ENCODE measurements at places on chromosomes 6 and 20. TPM values are rescaled to one million over a fixed set of nuclear protein-coding genes. Genes with fewer than 3 reads are reported as not detected.
A peak's percentile ranks its signal among the peaks of the same experiment; 100 is the strongest.

The ALDH8A1 gene
- total RNA-seq, result 1.4 TPM

GRCh38 chr20:362271-363254, 15.7 kb downstream of the NRSN2 start:
- H3K27ac ChIP-seq, result no peak overlapping the region
- H3K4me3 ChIP-seq, result no peak overlapping the region
- H3K4me1 ChIP-seq, result peaks cover 19% of the 10 kb centered on the region
- no peaks in the 10 kb centered on the region for H3K36me3 ChIP-seq
- H3K27me3 ChIP-seq, result no peaks in the 10 kb centered on the region

The PAK1IP1 gene
- total RNA-seq, result 4.1 TPM

- H3K4me1 ChIP-seq, result peaks cover 9% of the 10 kb centered on the region
- no peak overlapping the region for H3K4me3 ChIP-seq
- no peaks in the 10 kb centered on the region for H3K27me3 ChIP-seq
Measured at GRCh38 chr6:156889469-156889868, 112.3 kb downstream of the ARID1B start.

The EEF1A2 gene
- total RNA-seq, result 0.92 TPM

The DZANK1 gene
- total RNA-seq, result 1.9 TPM

DNA sequence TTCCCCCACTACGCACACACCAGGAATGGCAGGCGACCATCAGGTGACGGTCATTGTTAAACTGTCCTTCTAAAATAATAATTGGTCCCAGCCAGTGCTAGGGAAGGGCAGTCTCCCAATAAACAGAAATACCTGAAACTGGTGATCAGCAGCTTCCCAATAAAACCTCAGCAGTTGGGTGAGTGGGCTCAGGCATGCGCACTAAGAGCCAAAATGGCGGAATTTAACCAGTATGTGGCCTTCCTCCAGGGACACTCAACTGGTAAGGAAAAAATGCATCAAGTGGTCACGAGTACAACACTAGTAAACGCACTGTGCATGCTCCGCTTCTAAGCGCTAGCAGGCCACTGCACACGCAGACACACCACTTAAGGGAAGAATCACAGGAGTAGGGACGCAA, 34.8 kb downstream of the F13A1 start:
- no peak for DNase-seq
- no peak overlapping the region for H3K27ac ChIP-seq
- no peak overlapping the region for H3K4me3 ChIP-seq
- H3K4me1 ChIP-seq, result no peaks in the 10 kb centered on the region
- H3K27me3 ChIP-seq, result no peaks in the 10 kb centered on the region

DNA sequence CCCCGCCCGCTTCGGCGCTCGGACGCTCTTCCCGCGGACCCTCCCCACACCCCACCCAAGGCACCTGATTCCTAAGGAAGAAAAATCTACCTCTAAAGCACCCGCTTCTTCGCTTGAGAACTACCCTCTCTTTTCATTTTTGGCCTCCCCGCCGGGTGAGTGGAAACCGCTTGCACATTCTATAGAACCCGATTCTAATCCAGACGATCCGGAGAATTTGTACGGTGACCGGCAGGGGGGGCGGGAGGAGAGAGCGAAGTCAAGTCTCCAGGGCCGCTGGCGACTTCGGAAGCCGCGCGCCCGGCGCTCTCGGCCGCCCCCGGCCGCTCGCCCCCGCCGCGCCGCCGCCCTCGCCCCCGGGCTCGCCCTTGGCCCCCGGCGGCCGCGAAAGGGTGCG, at the start of gene RBM24:
RBM24 (plus strand) TSS at position 262 of the 397 bp plus-strand sequence. CDS start 221 bp downstream, outside the sequence.
- H3K27me3 ChIP-seq, result peaks cover 54% of the 10 kb centered on the region
- no peak for DNase-seq
- no peak within 1 kb of the TSS for H3K27ac ChIP-seq
- H3K4me1 ChIP-seq, result peaks cover 13% of the 10 kb centered on the region
- H3K36me3 ChIP-seq, result no peaks in the 10 kb centered on the region
- H3K4me3 ChIP-seq, result peak within 1 kb of the TSS; percentile 44

DNA sequence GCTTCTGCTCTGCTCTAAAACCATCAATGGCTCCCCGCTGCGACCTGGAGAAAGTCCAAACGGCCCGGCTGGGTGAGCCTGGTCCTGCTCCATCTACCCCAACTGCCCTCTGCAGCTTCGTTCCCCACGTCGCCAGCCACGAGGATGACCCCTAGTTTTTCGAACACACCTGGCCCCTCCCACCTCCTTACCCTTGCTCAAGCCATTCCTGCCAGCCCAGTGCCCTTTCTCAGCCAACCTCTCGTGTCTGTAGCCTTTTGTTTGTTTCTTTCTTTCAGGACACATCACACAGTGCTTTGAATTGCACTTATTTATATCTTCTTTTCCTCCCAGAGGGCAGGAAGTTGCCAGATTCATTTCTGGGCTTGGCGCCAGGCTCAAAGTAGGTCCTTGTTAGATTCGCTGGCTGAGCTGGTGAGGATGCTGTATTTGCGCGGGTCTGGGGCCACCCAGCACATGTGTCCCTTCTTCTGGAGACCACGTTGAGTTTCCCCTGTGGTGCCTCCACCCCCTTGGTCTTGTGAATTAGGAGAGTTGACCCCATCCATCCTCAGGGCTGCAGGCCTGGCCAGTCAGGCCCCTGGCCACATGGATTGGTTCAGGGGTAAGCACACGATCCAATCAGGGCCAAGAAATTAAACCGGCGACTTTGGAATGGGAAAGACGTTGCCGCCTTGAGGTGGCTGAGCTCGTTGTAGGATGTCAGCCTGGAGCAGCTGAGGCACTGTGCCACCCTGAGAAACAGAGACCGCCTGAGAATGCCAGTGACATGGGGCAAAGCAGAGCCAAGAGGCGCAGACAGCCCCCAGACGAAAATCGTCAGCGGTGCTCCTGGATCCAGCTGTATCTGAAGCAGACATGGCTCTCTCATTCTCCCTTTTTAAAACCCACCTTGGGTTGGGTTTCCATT, 156.0 kb downstream of the CEBPB start:
- H3K4me3 ChIP-seq, result no peak overlapping the region
- H3K27me3 ChIP-seq, result no peaks in the 10 kb centered on the region
- peaks cover 20% of the 10 kb centered on the region for H3K4me1 ChIP-seq
- H3K27ac ChIP-seq, result no peak overlapping the region
- H3K36me3 ChIP-seq, result no peaks in the 10 kb centered on the region
- no peak for DNase-seq

GRCh38 chr20:49272654-49273053, 5.2 kb downstream of the ZNFX1 start:
- H3K27me3 ChIP-seq, result no peaks in the 10 kb centered on the region
- peaks cover 71% of the 10 kb centered on the region for H3K4me1 ChIP-seq
- H3K4me3 ChIP-seq, result no peak overlapping the region
- peaks cover 71% of the 10 kb centered on the region for H3K36me3 ChIP-seq
- no peak for DNase-seq
- H3K27ac ChIP-seq, result no peak overlapping the region

- H3K27me3 ChIP-seq, result no peaks in the 10 kb centered on the region
- no peak overlapping the region for H3K27ac ChIP-seq
- H3K4me1 ChIP-seq, result no peaks in the 10 kb centered on the region
- DNase-seq, result no peak
- no peak overlapping the region for H3K4me3 ChIP-seq
Measured at GRCh38 chr6:65452333-65452732, 254.7 kb downstream of the EYS start.

GRCh38 chr6:108627692-108628550, 67.2 kb downstream of the FOXO3 start:
- peaks cover 31% of the 10 kb centered on the region for H3K4me1 ChIP-seq
- no peaks in the 10 kb centered on the region for H3K27me3 ChIP-seq
- DNase-seq, result no peak
- no peak overlapping the region for H3K4me3 ChIP-seq
- no peak overlapping the region for H3K27ac ChIP-seq

DNA sequence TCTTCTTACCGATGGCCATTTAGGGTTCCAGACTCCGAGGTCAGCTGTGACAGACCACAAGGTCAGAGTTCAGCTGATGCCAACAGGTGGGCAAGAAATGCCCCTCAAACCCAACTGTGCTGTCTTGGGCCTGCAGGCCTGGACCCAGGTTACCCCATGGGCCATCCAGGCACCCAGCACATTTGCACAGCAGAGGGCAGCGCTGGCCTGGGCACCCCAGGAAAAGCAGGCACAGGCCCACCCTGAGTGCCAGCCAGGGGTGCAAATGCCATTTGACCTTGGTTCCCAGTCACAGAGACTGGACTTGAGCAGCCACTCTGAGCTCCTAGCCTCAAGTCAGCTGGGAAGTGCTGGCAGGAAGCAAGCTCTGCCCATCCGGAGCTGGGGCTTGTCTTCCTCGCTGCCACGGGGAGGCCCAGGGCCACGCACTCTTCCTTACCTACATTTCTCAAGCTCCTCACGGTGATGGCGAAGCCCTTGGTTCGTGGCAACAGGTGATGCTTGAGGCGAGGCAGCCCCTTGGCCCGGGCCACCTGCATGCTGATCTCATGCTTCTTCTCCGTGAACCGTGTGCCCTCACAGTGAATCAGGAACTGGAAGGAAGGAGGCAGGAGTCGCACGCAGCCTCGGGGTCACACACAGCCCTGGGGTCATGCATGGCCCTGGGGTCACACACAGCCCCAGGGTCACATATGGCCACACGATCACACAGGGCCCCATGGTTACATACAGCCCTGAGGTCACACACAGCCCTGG, 120.8 kb downstream of the AGPAT4 start:
- DNase-seq, result no peak
- H3K36me3 ChIP-seq, result peaks cover 6% of the 10 kb centered on the region
- H3K27ac ChIP-seq, result no peak overlapping the region
- H3K27me3 ChIP-seq, result no peaks in the 10 kb centered on the region
- no peak overlapping the region for H3K4me3 ChIP-seq

- no peaks in the 10 kb centered on the region for H3K27me3 ChIP-seq
- no peak for DNase-seq
- H3K4me3 ChIP-seq, result no peak overlapping the region
- no peaks in the 10 kb centered on the region for H3K4me1 ChIP-seq
- no peak overlapping the region for H3K27ac ChIP-seq
Measured at GRCh38 chr6:50289366-50289765, 239.6 kb upstream of the DEFB112 start.

DNA sequence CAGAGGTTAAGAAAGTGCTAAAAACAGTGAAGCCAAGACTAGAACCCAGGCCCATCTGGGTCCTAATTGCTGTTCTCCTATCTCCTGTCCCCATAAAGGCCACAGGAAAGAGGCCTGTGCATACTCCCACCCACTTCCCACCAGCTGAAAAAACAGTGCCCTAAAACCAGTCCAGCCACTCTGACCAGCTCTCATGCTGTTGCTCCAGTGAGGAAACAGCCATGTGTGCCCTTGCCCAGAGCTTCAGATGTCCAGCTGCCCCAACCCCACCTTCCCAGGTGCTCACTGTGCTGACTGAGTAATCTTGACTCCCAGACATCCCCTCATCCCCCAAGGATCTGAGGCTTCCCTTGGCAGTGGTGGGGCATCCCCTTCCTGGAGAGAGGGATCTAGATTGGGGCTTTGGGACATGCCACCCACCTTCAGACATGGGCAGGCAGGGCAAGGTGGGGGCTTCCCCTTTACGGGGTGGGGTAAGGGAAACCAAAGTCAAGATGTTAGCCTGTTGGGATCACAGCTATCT, 28.7 kb downstream of the KCNK5 start:
- no peak overlapping the region for H3K4me3 ChIP-seq
- no peak for DNase-seq
- no peaks in the 10 kb centered on the region for H3K27me3 ChIP-seq
- no peaks in the 10 kb centered on the region for H3K4me1 ChIP-seq
- no peak overlapping the region for H3K27ac ChIP-seq

The PRR18 gene
- not detected for total RNA-seq

The WFDC2 gene
- total RNA-seq, result not detected

- H3K4me1 ChIP-seq, result peaks cover 6% of the 10 kb centered on the region
- no peak overlapping the region for H3K27ac ChIP-seq
- no peaks in the 10 kb centered on the region for H3K27me3 ChIP-seq
Measured at GRCh38 chr20:44717986-44718385, 2.8 kb downstream of the CCN5 start.

GRCh38 chr20:21175433-21175832, 49.6 kb downstream of the KIZ start:
- H3K27me3 ChIP-seq, result no peaks in the 10 kb centered on the region
- H3K4me3 ChIP-seq, result no peak overlapping the region
- no peak for DNase-seq
- peaks cover 6% of the 10 kb centered on the region for H3K4me1 ChIP-seq
- H3K36me3 ChIP-seq, result no peaks in the 10 kb centered on the region

The LCA5 gene
- not detected for total RNA-seq

The TSBP1 gene
- total RNA-seq, result not detected

The RGS17 gene
- not detected for total RNA-seq

DNA sequence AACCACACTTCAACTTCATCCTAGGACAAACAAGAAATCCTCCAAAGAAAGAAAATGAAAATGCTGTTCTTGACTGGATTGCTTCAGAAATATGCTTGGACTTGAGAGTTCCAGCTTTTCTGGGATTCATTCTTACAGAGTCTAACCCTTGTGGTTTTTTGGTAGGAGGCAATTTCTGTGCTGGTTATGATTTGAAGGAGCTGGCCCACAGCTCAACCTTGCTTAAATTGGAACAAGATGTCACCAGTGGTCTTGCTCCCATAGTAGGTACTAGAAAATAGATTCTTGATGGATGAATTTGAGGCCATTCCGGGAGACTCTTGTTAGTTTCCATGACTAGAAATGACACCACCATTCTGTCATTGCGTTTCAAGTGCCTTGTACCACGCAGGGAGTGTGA, 54.3 kb upstream of the BMP6 start:
- no peak overlapping the region for H3K27ac ChIP-seq
- peaks cover 5% of the 10 kb centered on the region for H3K27me3 ChIP-seq
- DNase-seq, result no peak
- no peaks in the 10 kb centered on the region for H3K4me1 ChIP-seq

The SLC52A3 gene
- not detected for total RNA-seq

- no peaks in the 10 kb centered on the region for H3K27me3 ChIP-seq
- peaks cover 45% of the 10 kb centered on the region for H3K4me1 ChIP-seq
- DNase-seq, result peak; percentile 38
- no peak overlapping the region for H3K4me3 ChIP-seq
- peak overlapping the region; percentile 62 for H3K27ac ChIP-seq
Measured at GRCh38 chr20:53707371-53708055, 113.9 kb upstream of the ZNF217 start.

DNA sequence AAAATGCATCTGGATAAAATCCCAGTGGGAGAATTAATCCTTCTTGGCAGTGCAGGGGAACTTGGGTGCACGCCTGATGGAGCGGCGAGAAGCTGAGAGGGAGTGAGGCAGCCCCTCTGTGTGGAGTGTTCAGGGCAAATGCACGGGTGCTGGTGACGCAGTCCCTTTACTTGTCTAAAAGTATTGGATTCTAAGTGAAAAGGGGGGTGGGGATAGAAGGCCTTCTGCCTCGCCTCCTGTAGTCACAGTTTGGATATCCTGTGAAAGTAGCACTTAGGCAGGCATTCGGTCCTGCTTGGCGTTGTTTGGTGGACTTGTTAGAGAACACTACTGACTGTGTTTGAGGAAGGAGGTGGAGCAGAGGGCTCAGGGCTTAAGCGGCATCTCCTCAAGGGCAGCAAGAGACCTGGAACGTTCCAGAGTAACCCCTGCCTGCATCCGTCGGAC, 39.3 kb downstream of the PHACTR3 start:
- H3K27ac ChIP-seq, result no peak overlapping the region
- H3K36me3 ChIP-seq, result no peaks in the 10 kb centered on the region
- no peaks in the 10 kb centered on the region for H3K4me1 ChIP-seq
- H3K4me3 ChIP-seq, result no peak overlapping the region

Data from CD4-positive, alpha-beta T cell (primary cell).